T-helper 1 cell (primary cell): ENCODE measurements at places on chromosomes 2 and 18.

GRCh38 chr2:62406573-62407043 is 99.4 kb downstream of the TMEM17 start:
- no peak for DNase-seq

GRCh38 chr2:235725016-235725489 is 231.2 kb downstream of the AGAP1 start:
- DNase-seq, result no peak

- no peak for DNase-seq
Measured at GRCh38 chr2:75870133-75870532, 159.4 kb upstream of the GCFC2 start.

DNA sequence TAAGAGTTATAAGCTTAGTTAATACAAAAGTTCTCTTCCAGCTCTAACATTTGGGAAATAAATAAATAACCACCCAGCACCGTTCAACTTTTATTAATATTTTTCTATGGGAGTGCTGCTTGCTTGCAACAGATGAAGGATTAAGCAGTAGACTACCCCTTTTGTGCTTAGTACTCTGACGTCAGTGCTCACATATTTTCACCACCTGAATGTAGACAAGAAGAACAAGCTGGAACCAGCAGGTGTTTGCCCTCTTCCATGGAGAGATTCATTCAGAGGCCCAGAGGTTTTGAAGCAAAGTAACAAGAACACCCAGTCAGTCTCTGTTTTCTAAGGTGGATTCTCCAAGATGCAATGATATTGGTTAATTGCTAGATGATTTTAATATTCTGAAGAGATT is 307.1 kb upstream of the PIK3C3 start:
- no peak for DNase-seq

DNA sequence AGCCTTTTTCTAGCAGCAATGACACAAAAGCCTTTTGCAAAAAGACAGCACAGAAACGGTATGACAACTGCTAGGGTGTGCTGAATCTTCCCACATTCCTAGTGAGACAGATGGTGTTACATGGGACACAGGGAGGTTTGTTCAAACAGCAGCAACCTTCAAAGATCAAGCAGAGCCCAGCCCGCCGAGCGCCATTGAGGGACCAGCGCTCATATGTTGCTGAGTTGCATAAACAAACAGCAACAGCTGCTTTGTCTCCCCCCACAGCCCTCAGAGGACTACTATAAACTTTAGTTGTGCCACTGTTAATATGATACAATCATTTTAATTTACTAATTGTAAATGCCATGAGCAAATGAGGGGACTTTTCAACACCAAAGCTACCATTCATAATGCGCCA is 117.7 kb downstream of the ZEB2 start:
- DNase-seq, result no peak

DNA sequence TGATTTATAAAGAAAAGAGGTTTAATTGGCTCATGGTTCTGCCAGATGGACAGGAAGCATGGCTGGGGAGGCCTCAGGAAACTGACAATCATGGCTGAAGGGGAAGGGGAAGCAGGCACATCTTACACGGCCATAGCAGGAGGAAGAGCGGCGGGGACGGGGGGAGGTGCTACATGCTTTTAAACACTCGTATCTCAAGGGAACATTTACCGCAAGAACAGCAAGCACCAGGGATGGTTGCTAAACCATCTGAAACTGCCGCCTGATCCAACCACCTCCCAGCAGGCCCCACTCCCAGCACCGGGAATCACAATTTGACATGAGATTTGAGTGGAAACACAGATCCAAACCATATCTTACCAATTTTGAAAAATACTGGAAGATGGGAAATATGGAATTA is 362.8 kb downstream of the FBXO15 start:
- no peak for DNase-seq

DNA sequence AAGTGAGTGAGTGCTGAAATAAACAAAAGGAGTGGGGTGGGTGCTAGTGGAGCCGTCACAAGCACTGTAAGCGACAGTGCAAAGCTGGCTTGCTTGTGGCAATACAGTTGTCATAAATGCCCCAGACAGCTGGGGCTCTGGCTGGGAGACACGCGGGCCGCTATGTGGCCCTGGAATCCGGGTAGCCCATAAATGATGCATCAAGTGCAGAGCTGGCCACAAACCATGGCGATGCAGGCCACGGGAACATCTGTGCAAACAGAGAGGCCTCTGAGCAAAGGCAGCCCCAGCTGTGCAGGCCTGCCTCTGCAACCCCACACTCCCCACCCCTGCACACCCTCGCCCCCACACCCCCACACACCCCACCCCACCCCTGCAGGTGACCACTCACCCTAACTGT is 349.2 kb upstream of the ID2 start:
- no peak for DNase-seq

GRCh38 chr2:49982871-49983270 is 828.6 kb upstream of the FSHR start:
- DNase-seq, result no peak

DNA sequence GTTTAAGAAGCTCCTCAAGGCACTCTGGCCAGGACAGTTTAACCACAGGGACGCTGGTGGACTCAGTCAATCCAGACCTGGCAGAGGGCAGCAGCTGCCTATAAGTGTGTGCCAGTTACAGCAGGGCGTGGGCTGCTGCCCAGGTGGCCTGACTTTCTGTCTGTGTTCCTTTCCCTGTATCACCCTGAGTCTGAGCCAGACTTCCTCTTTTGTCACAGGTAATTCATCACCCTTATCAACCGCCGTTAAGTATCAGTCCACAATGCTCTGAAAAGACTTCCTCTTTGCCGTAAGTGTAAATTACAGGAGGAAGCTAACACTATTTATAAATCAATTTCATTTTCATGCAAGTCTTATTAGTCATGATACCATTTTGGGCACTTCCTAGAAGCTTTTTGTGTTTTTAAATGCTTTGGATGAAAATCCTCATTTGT is 7.0 kb downstream of the LPIN1 start:
- peak; percentile 48 for DNase-seq

DNA sequence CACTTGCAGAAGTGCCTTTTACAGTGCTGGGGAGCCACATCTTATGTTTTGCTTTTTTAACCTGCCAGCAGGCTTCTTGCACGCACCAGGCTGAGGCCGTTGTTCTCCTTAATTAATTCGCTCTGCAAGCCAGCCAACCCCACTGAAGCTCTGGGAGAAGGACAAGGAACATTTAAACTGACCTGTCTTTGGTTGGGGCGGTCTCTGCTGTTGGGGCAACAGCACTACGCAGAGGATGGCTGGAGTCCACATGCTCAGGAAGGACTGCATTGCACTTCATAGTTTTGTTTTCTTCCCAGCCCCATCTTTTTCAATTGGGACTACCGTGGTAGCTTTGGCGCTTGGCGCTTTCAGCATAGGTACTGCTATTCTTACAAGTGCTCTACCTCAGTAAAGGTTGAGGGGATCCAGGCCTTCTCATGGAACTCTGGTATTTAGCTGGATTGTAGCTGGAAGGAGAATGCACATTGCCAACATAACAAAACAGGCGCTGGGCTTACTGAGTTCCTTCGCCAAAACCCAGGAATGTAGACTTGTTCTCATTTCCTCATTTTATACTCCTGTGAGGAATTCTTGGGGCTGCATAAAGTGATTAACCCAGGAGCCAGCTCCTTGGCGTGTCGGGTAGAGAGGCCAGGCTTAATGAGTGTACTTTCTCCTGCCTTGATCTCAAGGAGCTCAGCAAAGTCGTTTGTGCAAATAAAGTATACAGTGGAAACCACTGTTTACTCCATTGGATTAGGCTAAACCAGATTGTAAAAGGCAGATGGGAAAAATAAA is 146.2 kb downstream of the PRKCE start:
- DNase-seq, result no peak

DNA sequence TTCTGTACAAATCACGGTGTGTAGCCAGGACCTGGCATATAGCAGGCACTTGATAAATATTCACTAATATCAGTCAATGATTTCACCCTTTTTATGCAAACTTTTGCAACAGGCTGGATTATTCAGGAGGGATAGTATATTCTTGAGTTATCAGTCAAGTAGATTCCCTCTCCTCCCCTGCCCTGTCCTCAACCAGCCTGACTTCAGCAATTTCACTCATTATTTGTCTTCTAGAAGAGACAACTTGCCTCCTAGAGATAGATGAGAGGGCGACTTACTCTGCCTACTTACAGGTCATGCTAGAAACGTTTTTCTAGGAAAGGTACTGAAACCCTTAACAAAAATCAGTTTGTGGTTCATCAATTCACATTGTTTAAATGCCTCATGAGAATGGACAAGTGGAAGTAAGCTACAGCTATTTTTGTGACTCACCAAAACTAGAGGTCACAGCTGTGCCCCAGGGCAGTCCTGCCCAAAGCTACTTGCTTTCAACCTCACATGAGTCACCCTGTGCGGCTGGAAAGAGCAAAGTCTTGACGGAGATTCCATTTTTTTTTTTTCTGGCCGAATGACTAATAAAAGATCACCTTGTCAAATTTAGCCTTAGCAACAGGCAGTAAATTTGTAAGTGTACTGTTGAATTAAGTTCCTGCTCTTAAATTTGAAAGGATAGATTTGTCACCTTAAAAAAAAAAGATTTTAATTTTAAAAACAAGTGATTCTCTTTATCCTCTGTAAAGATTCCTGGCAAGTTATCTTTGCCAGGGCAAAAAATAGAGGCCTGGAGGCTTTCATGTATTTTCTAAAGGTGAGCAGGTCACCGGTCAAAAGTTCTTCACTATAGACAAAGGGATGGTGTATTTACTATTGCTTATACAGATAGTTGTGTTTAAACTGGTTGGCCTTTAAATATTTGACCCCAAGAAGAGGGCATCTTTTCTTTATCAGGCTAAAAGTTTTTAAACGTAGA is 109.0 kb upstream of the SLC35G4 start:
- DNase-seq, result no peak

DNA sequence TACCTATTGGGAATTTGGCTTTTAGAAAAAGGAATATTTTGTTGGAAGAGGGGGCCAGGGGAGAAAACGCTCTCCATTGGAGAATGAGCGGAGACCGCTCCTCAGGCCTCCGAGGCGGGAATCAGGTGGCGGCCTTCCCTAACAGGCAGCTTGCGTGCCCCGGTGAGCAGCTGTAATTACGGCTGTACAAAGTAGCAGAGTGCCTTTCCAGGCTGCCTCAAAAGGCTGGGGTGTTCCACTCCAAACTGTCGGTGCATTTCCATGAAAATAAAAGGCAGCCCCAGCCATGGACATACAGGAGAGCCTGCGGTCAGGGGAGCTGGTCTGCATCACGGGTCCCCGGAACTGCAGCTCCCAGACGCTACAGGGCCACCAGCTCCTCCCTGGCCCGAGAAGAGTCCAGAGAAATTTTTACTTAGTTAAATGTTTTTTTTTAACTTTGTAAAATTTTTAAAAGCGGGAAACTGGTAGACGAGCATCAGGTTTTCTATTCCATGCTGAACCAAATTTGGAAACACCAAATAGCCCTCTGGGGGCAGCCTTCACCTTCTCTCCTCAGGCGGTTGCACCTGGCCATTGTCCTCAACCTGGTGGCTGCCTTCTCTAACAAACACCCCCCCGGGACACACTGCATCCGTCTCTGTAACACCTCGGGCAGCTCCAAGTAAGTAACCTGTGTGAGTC is 209.3 kb upstream of the SALL3 start:
- DNase-seq, result no peak

- DNase-seq, result no peak
Measured at GRCh38 chr2:218983934-218984238, 1.1 kb downstream of the FEV start.

GRCh38 chr2:147657086-147658000 is 187.5 kb upstream of the ACVR2A start:
- DNase-seq, result no peak

DNA sequence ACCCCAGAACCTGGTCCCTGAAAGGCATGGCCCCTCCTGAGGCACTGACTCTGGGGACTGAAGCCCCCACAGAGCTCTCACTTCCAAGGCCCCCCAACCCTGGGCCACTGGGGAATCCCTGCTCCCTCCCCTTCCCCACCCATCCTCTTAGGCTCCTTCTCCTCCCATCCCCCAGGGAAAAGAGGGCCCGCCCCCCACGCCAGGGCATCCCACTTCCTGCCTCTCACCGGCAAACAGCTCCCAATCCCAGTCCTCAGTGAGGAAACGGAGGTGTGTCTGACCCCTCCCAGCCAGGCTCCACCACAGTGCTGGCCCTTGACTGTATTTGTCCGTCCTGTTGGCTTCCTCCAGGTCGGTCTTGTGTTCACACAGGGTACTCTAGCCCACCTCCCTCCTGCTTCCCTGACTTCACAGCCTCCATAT is 35.0 kb upstream of the PTMA start:
- no peak for DNase-seq

- DNase-seq, result no peak
Measured at GRCh38 chr2:181787310-181788048, 104.1 kb upstream of the ITPRID2 start.

DNA sequence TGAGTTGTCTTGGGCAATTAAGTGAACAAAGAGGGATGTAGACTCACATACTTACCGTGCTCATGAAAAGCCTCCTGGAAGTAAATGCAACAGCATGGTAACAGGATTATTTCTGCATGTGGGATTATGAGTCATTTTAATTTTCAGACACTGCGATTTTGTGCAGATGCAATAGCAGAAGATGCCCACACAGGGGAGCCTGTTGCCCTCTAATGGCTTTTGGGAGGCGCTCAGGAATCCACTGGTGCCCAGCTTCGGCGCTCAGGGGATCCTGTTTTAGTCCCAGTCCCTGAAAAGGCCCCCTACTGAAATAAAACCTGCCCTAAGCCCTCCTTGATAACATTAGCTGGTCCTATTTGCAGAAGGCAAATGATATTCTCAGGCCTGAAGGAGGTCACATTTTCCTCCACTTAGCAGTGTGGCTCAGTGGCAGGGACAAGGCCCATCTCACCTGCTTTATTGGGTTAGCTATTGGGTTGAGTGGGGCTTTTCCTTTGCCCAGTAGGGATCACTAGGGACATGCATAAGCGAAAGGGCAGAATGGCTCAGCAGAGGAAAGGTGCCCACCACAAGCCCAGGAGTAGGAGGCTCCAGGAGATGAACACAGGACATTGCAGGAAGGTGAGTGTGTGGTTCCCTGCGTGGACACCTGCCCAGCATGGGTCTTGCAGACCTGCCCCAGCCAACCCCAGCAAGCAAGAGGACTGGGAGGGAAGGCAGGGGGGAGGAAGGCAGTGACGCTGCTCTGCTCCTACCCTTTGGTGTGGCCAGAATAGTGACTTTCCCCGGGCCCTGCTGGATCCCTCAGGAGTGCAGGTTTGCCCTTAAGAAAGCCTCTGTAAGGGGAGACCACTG is 26.5 kb upstream of the KCNS3 start:
- DNase-seq, result peak; percentile 9

DNA sequence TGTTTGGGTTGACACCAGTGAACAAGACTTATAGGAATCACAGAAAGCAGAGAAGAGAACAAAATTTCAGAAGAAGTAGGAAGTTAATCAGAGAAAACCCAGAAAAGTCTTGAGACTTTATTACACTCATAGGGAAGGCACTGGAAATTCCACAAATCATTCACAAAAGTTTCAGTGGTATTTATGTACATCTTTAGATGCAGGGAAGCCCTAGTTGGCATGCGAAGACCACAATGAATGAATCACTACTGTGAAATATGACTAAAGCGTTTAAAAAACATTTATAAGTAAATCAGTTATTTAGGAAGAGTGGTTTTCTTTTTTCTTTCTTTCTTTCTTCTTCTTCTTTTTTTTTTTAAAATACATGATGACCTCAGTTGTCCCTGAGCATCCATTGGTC is 105.1 kb downstream of the NUP35 start:
- no peak for DNase-seq

- no peak for DNase-seq
Measured at GRCh38 chr2:118430510-118431164, 342.4 kb downstream of the INSIG2 start.

- peak; percentile 86 for DNase-seq
Measured at GRCh38 chr2:65057391-65058052, 1.3 kb downstream of the CEP68 start.

GRCh38 chr2:161135951-161136593 is 24.2 kb upstream of the TANK start:
- no peak for DNase-seq
